Stimulated activated CD4-positive, alpha-beta T cell treated with anti-CD3 and anti-CD28 coated beads, Interleukin-15, amount 100 ng/mL, for 48 hours (primary cell): ENCODE measurements at places on chromosomes 2 and 18.
A peak's percentile ranks its signal among the peaks of the same experiment; 100 is the strongest.

DNA sequence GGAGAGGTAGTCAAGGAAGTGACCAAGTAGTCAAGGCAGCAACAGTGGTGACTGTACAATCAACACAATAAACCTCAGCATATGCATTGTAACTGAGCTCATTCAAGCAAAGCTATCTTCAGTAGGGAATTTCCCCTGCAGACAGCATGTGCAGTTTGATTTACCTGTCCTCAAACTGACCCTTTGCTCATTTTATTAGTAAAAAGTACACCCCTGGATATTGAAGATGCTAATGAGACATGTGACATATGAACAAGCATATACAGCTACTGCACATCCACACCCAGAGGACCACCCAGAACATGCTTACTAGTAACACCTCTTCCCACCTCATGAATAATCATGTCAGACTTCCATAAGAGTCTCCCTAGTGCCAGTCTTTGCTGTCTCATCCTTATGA is 15.4 kb downstream of the C2orf81 start:
- DNase-seq = no peak

DNA sequence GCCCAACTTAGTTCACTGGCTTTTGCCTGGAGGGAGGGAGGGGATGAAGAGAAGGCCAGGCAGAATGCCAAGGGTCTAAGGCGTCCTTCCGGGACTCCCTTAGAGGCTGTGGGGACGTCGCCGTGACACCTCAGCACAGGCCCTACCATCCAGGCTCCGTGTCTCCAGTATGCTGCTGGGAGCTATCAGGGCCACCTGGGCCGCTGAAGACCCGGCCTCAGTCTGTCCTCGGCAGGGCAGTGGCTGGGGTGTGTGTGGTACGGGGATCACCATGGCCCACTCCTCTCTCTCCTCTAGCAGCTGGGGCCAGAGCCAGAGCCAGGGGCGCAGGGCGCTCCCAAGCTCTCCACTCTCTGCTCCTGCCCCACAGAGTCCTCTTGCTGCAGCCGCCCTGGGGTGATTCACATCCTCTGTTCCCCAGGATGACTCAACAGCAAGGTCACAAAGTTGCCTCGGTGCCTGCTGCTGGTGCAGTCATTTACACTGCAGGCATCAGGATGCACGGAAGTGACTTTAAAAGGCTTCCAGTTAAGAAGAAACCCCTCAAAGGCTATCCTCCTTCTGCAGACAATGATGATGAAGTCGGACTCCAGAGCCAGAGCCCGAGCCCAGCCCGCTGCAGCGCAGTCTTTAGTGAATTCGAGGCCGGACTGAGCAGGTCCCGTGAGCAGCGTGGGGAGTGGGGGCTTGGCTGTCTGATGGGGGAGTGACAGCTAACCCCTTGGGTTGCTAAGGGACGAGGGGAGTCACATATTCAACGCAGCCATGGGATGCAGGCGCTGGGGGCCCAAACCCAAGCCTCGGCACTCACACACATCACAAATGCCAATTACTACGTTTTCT is 31.9 kb downstream of the SNORC start:
- DNase-seq = peak; percentile 56

DNA sequence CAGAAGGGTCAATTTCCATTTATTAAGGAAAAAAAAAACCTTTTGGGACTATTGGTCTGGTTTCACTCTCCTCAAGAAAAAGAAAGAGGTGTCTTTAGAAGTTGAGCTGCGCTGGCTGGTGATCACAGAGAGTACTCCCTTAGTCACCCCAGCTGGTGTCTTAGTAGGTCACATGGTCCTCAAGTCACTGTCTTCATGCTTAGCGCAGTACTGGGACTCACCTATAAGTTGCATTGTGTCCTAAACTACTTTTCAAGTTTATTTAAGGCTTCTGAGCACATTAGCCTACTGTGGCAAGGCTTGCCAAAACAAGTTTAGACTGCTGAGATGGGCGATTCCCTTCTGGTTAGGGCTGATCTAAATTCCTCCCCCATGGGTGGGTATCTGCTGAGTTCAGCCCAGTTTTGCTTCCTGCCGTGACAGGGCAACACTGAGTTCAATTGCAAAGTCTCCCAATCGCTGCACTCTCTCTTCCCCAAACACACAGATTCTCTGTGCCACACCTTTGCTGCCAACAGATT is 824.9 kb upstream of the CRIM1 start:
- no peak for DNase-seq

GRCh38 chr2:121960251-121960650 is 204.8 kb downstream of the TSN start:
- no peak for DNase-seq

GRCh38 chr18:58276789-58277739 is 233.0 kb downstream of the NEDD4L start:
- DNase-seq = no peak
